ENCODE measurements at places on chromosomes 11 and 22.

DNA sequence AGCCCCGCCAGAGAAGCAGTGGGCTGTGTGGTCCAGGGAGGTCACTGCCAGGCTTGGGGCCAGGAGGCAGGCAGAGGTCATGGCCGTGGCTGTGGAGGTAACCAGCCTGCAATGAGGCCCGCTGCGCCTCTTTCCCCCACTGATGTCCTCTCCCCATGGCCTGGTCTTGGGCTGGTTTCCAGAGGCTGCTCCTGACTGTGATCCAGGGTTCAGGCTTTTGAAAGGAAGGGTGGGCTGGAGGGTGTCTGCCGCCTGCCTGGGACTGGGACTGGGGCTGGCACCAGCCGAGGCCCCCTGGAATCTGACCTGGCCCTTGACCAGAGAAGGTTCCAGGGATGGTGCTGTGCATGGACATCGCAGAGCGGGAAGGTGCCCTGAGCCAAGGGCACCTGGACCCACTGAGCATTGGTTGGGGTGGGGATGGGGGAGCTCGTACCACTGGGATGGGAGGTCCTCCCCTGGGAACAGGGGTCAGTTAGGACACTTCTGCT, 59.6 kb upstream of the THY1 start:
- DNase-seq, result no peak

- DNase-seq, result no peak
Observed at GRCh38 chr11:115920092-115920461, 415.9 kb upstream of the CADM1 start.

DNA sequence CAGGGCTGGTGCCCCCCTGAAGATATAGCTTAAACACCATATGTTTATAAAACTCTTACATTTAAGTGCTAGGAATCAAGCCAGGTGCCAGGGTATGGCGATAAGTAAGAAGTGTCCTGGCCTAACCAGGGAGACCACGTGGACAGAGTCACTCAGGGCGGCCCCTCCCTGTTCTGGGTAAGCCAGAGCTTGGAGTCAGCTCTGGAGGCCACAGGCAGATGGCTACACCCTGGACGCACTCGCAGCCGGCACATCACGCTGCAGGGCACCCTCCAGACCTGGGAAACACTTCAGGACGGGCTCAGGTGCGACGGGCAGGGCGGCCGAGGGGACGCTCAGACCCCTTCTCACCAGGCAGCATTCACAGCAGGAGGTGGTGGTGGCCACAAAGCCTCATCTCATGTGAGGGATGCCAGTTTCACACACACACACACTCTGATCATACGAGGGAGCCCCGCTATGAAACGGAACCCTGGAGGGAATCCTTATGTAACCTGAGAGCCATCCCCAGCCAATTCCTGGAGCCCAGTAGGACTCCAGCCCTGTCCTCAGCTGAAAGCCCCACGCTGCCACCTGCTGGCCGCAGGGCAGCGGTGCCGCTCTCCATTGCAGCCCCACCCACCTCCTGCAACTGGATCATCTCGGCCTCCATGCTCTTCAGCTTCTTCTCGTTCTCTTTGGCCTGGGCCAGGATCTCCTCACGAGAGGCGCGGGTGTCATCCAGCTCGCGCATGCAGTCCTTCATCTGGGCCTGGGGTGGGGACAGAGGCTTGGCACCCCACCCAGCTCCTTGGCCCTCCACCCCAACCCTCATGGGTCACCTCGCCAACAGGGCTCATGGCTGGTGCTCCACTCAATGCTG, 33.4 kb downstream of the APOL1 start:
- peak; percentile 62 for DNase-seq

DNA sequence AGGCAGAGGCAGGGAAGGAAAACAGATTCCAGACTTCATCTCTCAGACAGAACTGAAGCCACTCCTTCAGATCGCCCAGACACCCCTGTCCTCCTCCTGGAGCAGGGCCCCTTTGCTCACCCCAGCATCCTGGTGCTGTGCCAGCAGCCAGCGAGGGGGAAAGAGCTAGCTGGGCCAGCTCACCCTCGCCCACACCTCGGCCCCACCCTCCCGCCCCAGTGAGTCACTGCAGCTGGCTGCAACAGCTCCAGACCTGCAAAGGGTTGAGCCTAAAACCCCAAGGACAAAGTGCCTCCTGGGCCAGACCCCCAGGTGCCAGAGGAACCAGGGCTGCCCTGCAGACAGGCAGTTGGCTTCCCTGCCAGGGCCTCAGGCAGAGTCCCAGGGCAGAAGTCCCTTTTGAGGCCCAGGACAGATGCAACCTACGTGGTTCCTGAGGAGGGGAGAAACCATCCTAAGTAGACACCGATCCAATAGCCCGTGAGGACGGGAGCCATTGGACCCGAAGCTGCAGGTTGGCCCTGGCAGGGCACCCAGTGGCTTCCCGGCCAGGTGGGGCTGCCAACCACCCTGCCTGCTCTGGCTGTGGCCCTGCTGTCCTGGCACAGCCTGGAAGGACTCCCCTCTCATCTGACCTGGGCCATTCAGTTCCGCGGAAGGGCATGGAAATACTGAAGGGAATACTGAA, 7.2 kb downstream of the AHNAK start:
- DNase-seq, result no peak
